Thoracic aorta (tissue), 2 donors: ENCODE measurements at places on chromosomes 1 and 21. TPM values are rescaled to one million over a fixed set of nuclear protein-coding genes. Genes with fewer than 3 reads are reported as not detected.

DNA sequence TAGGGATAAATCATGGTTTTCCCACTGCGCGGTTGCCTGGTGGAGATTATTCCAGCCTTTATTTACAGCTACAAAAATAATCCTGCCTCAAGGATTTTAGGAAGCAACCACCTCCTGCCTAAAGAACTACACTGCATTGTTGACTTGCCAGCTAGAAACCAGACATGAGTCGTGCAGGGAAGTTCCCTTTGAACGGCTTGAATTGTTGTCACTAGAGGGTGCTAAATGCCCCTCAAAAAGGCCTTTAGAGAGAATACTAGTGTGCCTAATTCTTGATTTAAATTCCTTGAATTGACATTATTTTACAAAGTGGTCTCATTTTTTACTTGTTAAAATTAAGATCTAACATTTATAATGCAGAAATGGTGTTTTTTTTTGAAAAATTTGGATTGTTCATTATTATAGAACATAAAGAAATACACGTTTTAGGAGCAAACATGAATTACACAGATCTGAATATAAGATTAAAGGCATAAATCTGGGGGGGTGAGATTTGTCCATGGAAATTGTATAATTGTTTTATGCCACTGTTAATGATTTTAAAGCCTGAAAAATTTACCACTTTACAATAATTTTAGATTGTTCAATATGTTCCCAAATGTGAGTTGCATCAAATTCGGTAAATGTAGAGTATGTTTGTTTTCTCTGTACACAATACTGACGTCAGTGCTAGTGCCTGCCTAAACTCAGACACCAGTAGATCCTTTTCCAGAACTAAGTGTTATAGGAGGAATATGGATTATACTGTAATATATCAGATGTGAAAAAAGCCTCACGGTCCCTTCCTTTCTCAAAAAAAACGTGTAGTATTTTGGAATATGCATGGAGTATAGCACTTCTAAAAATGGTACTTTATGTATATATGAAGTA lies 7.6 kb upstream of the ERG start:
- no peak for DNase-seq

The SRGAP2C gene
- 19.1 TPM for total RNA-seq

GRCh38 chr1:234734412-234734835 lies 124.4 kb upstream of the IRF2BP2 start:
- no peak for DNase-seq

GRCh38 chr1:217138173-217138765 lies 415.0 kb upstream of the ESRRG start:
- no peak for DNase-seq

DNA sequence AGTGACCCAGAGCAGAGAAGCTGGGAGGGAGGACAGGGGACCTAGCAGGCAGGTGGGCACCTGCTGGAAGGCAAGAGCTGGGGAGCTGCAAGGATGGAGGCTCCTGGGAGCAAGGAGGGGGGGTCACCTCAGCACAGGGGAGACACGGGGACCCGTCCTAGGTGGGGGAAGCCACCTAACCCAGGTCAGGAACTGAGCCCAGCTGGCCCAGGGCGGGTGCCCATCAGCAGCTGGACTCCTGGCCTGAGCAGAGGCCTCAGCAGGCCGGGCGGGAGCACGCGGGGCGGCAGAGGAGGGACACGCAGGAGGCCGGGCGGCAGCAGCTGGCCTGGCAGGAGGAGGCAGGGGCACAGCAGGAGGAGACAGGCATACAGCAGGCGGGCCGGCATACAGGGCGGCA lies 949 bp downstream of the KRTAP10-1 start:
- DNase-seq, result no peak

The KIF21B gene
- 4.2 TPM for total RNA-seq

DNA sequence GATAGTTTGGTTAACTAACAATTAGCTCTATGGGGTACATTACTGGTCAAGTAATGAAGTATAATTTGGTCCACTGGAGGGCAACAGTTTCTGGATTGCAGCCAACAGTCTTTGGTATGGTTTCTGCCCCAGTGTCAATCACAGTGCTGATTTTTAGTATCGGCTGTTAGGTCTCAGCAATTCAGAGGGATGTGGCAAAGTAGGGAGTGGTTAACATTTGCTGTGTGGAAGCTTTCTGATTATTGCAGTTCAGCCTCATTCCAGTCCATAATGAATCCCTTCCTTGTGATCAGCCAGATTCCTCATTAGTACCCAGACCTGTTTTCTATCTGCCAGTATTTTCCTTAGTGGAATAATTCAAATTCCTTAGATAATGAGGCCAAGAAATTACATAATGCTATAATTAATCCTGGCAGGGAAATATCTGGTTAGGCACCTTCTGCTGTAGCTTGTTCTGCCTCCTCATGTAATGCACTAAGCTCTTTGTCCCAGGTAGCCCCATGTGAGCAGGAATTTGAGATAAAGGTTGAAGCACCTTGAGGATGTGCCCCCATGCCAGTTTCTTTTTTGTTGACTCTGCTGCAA lies 14.0 kb downstream of the F3 start:
- no peak for DNase-seq

GRCh38 chr1:41416552-41417334 lies 55.5 kb downstream of the FOXO6 start:
- DNase-seq, result no peak

DNA sequence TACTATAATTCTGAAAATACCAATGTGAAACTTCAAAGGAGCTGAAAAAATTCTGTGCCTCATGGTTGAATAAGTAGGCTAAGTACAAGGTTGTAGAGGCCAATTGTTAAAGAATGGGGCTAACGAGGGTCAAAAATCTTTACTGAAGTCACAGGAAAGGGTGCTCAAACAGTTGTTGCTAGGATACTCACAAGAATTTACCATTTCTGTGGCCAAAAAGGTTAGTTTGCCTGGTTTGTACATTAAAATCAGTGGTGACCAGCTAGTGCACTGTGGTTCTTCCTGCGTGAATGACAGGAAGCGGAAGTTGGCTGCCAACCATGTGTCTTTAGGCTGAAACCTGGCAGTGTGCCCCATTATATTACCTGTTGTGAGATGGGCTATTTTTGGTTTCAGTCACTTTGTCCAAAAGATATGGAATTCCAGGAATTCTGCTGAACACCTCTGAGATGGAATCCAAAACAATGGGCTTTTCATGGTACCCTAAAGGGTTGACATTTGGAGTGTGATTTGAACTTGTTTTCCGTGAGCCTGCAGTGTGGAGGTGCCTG lies 13.5 kb downstream of the MAP3K21 start:
- no peak for DNase-seq

The UMODL1 gene
- total RNA-seq, result not detected

- no peak for DNase-seq
These were observed 27.7 kb downstream of the RRAGC start for GRCh38 chr1:38831731-38832369.

GRCh38 chr1:42952303-42953001 lies 6.2 kb downstream of the SLC2A1 start:
- DNase-seq, result no peak

DNA sequence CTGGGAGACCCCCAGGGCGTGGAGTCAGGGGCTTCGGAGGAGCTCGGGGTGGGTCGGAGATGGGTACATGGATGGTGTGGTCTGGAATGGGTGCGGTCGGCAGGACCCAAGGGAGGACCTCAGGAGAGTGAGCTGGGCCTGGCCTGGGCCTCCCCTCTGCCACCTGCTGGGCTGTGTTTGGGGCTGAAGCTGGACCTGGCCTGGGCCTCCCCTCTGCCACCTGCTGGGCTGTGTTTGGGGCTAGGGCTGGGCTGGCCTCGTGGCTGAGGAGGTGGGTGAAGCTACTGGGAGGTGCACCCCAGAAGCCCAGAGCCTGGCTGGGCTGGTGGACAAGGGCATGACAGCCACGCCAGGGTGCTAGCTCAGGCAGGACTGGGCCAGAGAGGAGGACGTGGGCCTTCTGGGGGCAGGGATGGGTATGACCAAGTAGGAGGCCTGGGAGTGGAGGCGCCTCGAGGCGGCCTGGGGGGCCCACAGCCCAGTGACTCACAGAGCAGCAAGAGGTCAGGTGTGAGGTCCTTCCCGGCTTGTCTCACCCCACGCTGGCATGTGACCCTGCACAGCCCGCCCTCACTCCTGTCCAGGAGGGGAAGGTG lies 14.5 kb downstream of the SAMD11 start:
- DNase-seq, result no peak

The GNL2 gene
- 37.0 TPM for total RNA-seq

- DNase-seq, result no peak
These were observed 145.5 kb downstream of the CRB1 start for GRCh38 chr1:197413564-197413963.

The XCL1 gene
- not detected for total RNA-seq

The TEDDM1 gene
- total RNA-seq, result not detected

DNA sequence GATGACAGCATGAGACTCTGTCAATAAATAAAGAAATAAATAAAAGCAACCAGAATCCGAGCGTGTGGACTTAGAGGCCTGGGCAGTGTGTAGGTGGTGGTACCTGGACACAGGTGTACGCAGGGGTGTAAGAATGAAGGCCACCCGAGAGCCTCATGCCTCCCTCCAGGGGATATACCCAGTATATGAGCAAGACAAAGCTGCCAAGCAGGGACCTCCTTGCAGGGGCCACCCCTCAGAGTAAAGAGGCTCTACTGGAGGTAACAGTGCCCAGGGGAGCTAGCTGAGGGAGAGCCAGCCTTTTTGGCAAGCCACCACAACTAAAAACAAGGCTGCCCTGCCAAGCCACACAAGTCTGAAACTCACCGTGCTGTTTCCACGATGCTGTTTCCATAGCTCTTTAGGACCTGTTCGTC lies 179.2 kb upstream of the RAB4A start:
- DNase-seq, result no peak

DNA sequence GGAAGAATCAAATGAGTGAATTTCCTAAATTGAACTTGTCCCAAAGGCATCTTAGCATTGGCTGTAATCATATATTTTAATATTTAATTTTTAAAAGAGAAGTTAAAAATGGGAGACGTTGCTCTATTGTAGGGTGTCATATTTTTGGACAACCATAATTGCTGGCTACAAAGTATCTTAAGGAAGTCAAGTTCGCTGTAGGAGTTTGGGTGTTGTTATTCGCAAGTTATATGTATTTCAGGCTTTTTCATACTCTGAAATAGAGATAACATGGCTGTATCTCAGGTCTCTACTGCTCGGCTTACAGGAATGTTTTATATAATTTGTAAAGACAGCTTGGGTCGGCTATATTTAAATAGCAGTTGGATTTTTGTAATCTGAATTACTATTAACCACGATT lies 852 bp downstream of the TMEM50A start:
- no peak for DNase-seq

DNA sequence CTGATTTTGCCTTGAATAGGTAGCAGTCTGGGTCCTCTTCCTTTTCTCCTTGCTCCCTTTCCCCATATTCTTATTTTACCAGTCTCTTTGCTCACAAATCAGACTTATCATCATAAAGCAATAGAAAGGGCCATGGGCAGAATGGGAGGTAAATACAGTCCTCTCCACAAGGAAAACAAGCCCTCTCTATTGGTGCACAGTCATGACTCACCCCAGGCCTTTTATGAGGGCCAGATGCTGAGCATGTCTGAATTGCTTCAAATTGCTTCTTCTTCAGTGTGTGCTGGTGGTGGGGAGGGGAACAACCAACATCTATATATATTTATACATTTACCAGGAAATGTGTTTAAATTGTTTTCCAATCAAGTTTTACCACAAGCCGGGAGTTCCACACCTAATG lies 75.2 kb downstream of the GFI1 start:
- DNase-seq, result no peak

DNA sequence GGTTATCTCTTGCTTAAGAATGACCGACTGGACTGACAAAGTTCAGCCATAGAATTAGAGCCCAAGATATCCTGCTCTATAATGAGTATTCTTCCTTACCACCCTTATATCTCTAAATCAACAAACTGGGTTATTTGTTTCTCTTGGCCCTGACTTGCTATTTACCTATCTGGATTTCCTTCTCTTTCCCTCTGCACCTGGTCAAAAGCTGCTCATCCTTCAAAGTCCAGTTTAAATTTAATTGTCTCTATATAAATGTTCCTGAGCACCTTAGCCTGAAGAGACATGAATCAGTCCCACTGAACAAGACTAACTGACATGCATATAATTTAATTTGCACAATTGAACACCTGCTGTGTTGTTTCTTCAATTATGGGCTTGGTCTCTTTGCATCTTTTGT lies 127.1 kb upstream of the KCNJ15 start:
- no peak for DNase-seq

GRCh38 chr1:59638231-59638711 lies 176.5 kb upstream of the HOOK1 start:
- no peak for DNase-seq

DNA sequence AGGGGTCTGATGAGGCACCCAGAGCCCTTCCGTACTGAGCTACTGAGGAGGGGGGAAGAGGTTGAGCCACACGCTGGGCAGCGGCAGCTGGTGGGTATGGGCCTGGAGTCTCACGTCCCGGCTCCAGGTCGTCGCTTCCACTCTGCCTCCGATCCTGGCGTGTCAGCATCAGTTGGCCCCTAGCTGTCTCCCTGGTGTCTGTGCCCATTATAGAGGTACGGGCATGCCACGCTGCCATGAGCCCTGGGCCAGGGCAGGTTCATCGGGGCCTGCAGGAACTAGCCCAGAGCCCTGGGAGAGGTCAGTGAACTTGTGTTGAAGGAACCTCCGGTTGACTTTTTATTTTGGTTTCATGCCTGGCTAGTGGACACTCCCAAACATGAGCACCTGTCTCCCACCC lies 18.2 kb downstream of the COQ8A start:
- DNase-seq, result no peak

DNA sequence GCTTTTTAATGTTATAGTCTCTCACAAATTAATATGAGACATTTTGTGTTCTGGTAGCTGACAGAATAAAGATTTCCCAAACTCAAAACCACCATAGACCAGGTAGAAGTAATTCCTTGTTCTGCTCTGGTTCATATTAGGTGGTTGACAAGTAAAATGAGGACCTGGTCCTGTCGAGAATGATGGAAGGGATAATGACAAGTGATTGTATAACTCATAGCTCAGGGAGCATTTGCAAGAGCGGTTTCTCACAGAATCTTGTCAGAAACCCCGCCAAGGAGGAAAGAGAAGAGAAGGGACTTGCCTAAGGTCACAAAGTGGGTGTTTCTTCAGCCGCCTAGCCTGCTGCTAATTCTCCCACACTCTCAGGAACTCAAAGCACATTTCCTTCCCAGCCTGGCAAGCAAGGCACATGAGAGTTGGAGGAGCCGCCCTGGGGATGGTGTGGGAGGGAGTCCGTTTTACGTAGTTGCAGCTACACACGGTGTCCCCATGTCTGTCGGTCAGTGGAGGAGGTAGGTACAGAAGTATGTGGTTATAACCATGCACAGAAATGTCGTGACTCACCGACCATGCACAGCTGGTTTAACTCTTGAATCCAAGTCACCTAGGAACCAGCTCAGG lies 46.5 kb downstream of the SAMD13 start:
- no peak for DNase-seq

The FAM72B gene
- total RNA-seq, result 0.27 TPM

DNA sequence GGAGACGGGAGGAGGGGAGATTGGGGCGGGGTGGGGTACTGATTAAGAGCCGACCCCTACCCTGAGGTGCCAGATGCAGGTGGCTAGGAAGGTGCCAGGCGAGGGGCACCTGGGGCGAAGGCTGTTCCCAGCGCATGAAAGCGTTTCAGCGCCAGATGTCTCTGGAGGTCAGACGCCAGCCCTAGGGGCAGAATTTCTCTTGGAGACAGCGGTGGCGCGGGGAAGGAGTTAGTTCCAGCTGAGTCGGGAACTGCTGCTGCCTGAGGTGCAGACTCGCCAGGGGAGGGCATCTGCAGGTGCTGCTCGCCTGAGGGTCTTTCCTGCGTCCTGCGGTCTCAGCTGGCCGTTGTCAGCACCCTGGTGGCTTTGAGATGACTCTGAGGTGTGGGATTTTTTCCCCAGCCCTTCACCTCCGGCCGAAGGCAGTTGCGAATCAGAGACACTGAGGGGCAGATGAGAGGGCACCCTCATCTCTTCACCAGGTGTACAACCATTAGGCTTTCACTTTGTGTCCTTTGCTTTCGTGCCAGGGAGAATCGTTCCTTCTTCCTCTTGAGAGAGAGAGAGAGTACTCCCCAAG lies 539 bp downstream of the CGN start:
- DNase-seq, result no peak
